DND-41 (cell line): ENCODE measurements at places on chromosomes 2 and 18.

DNA sequence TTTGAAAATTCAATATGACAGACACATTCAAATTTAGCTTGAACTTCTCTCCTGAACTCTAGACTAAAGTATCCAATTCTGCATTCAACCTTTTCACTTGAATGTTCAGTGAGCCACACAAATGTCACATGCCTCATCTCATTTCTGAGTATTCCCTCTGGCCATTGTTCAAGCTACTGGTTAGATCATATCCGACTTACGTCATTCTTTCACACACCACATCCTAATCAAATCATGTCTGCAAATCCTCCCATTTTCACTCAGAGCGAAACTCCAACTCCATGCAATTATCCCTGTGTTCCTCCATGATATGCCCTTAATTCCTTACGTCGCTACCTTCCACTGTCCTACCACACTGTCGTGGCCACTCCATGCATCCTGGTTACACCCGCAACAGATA, 425.1 kb downstream of the CBLN2 start:
- DNase-seq = no peak

GRCh38 chr2:68692511-68692910, 42.1 kb upstream of the ARHGAP25 start:
- no peak for DNase-seq

GRCh38 chr2:240234503-240234951, 94.1 kb upstream of the OTOS start:
- DNase-seq = no peak

DNA sequence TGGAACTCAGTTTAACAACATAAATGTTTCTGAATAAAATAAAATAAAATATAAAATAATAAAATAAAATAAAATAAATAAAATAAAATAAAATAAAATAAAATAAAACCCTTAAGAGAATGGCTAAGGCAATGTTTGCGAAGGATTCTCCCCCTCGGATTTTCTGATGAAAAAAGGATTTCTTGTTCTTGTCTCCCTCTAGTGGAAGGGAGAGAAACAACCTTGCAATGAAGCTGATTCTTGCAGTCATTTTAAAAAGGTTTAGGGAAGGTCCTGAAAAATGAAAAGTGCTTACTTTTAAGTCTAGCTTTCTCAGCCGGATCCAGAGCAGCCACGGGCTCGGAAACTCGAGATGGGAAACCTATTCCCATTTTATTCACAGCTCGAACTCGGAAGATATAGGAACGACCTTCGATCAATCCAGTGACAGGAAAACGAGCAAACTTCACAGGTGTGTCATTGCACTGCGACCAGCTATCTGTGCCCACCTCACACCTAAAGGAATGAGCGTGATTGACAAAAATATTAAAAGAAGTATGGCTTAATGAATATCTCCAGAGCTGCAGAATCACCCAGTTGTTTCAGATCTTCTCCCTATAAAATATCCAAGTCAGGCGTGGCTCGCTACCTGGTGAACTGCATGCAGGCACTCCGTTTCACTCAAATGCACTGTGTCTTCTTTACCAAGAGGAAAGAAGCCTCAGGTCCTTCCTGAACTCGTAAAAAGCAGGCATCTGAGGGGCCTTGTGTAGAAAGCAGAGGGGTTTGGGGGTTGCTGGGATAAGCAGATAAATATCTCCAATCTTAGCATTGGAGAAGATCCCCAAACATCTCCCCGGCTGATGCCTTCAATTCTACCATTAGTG, 68.1 kb downstream of the MYOM1 start:
- DNase-seq = no peak

DNA sequence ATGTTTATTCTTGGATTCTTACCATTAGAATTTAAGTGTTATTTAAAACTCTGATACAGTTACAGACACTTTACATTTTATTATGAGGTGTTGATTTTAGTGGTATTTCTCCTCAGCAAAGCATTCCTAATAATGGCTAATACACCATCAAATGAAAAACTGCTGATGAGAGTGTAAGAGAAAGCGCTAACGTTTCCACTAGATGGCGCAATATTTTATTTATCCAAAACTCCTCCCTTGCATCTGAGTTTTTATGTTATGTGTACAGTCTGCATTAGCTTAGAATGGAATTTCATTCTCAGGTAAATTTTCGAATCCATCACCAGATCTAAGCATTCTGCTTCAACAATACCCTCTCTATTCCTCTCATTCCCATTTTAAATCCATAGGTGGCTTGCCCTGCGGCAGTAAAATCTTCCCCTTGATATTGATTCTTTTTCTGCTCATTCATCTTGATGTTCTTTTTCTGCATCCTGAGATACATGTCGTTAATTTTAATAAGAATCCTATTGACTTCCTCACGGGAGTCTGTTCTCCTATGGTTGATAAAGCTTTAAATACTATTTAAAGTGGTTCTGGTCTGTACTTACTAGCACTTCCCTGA, 53.9 kb downstream of the PRKRA start:
- no peak for DNase-seq

DNA sequence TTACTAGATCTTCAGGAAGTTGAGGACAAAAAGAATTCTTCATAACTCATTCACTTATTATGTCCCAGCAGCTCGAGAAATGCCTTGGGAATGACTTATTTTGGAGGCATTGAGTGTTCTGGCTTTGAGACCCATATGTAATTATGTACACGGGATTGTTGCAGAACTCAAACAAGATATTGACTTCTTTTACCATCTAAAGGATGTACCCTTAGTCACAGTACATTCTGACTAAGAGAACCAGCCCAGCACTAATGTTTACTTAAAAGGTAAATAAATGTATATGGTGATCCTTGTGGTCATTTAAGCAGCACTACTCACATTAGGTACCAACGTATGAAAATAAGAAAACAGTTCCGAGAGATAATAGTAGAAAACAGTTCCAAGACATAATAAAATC, 268.9 kb downstream of the ADCYAP1 start:
- DNase-seq = no peak

- DNase-seq = no peak
These were observed 265.3 kb downstream of the CYP26B1 start for GRCh38 chr2:71882236-71882946.

- DNase-seq = no peak
These were observed 152.6 kb downstream of the AGPS start for GRCh38 chr2:177545143-177545542.

- DNase-seq = no peak
These were observed 141.3 kb downstream of the SEPTIN10 start for GRCh38 chr2:109472331-109472959.

DNA sequence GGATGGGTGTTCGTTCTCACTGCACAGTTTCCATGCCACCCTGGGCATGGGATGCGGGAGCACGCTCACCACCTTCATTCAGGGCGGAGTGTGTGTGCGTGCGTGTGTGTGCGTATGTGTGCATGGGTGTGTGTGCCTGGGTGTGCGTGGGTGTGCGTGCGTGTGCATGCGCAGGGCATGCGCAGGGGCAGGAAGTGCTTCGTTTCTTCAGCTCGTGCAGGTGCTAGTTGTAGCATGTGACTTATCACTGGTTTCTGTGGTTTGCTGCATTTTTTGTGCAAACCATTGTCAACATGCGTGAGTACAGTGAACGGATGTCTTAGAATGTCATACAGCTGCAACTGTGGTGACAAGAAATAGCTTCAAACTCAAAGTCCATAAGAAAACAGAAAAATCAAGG, 179.5 kb downstream of the PTGR3 start:
- DNase-seq = peak; percentile 29

DNA sequence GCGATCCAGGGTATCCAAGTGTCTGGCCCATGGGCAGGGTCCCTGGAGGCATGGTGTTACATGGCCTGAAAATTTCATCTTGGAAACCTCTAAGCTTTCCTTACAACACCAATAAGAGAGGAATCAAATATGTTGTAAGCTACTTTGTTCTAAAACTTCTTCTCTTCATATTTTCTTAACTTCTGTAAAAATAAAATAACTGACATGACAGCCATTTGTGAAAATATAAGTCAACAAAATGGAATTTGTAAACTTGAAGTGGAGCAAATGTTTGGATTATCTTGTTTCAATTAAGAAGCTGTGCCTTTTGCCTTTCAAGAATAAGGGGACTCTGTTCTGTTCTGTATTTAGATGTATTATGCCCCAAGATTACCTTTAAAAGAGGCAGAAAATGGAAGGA, 319.7 kb downstream of the LPIN1 start:
- no peak for DNase-seq

DNA sequence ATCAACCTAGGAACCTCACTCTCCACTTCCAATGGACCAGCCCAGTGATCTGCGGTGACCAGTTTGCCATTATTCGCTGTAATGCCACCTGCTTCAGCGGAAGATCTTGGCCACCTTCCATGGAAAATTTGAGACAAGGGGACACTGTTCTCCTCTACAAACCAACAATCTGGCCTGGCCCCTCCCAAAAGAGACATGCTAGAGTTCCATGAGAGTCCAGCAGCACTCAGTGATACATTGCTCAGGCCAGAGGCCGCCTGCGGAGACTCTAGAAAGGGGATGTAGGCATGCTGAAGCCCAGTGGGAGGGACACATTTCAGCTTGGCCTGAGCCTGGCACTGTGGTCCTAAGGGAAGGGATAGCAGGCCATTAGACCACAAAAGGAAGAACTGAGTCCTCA, 58.3 kb downstream of the COL6A3 start:
- no peak for DNase-seq

DNA sequence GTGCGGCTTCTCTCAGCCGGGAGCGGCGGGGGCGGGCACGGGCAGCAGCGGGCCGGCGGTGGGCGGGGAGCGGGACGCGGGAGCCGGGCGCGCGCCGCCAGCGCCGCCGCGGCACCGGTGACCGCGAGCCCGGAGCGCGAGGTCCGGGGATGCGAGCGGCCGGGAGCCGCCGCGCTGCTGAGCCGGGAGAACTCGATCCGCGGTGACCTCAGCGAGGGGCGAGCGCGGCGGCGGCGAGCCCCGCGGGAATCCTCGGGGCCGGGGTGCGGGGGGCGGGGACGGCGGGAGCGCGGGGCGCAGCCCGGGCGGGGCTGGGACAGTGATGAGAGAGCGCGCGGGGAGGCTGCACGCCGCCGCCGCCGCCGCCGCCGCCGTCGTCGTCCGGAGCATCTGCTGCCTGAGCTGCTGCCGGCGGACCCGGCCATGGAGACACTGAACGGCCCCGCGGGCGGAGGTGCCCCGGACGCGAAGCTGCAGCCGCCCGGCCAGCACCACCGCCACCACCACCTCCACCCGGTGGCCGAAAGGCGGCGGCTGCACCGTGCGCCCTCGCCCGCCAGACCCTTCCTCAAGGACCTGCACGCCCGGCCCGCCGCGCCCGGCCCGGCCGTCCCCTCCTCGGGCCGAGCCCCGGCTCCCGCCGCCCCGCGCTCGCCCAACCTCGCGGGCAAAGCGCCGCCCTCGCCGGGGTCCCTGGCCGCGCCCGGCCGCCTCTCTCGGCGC, at the start of gene MTCL1:
TSS of gene MTCL1 (plus strand) at position 319 of the 723 bp plus-strand sequence. CDS start at position 424, 105 bp downstream.
- DNase-seq = no peak

DNA sequence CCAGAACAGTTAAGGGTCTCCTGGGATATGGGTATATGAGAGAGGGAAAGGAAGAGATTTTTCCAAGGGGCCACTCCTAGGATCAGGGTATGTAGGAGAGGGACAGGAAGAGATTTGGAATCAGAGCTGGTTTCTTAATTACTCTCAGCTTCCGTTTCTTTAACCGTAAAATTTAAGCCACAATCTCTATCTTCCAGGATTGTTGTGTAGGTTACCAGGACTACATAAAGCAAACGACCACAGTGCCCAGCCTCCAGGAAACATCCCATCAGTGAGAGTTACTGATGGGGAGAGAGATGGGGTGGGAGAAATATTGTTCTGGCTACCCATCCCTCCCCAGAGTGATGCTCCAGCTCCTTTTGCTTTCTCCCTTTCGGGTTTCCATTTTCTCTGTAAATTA, 114.6 kb upstream of the THUMPD2 start:
- DNase-seq = no peak

GRCh38 chr18:69956665-69957620, 9.3 kb upstream of the CD226 start:
- DNase-seq = no peak

DNA sequence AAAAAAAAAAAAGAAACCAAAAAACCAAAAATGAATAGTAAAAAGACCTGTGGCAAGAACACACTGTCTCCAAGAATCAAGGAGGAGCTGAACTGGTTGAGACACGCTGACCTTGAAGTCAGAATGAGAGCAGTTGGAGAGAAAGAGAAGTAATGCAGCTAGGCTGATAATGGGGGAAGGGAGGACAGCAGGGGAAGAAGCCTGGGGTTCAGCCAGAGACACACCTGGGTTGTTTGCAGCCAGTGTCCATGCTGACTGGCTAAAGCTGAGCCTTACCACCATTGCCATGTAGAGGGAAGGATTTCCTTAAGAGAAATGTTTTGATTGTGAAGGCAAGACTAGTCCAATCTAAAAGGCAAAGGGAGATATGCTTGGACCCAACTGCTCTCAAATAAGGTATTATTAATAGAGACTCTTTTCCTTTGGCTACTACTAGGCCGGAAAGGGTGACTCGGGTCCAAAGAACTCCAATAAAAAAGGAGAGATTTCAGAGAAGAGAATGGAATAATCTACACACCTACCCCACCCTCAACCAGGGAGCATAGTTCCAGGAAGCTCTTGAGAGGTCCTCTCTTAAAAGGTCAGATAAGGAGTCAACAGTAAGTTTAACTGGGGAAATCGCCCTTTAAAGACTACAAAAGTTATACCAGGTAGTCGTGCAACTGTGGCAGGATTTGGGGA, 25.2 kb upstream of the REL start:
- DNase-seq = no peak

DNA sequence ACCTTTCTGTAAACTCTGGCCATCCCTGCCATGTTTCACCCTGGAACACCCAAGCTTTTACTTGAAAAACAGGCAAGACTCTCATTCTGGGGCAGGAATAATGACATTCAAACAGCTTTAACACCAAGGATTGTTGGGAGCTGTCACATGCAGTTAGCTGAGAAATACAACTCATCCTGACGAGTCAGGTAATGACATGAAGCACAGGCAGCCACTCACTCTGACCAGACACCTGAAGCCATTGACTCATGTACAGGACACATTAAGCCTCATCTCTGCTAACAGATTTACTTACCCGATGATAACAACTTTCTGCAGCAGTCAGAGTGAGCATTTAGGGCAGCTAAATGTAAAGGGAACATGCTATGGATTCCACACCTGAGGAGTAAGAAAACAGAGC, 163.1 kb upstream of the PGAP1 start:
- DNase-seq = no peak

DNA sequence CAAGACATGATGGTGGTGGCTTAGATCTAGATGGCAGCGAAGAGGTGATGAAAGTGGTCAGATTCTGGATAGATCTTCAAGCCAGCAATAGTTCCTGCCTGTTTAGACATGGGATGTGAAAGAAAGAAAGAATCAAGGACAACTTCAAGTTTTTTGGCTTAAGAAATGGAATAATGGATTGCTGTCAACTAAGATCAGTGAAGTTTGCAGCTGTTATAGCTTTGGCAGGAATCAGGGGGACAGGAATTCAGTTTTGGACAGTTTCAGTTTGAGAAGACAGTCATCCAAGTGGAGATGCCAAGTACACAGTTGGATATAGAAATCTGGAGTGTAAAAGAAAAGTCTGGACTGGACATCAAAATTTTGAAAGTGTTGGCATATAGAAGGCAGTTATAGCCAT, 283.7 kb upstream of the PKDCC start:
- DNase-seq = no peak

GRCh38 chr2:118502106-118502505, 345.3 kb downstream of the EN1 start:
- no peak for DNase-seq

- peak; percentile 33 for DNase-seq
These were observed 25.3 kb upstream of the SMAD7 start for GRCh38 chr18:48975817-48976649.

- peak; percentile 37 for DNase-seq
These were observed 411 bp downstream of the NARS1 start for GRCh38 chr18:57621246-57621604.

GRCh38 chr2:63983986-63984605, 35.1 kb downstream of the VPS54 start:
- no peak for DNase-seq

GRCh38 chr18:12516049-12516630, 108.4 kb downstream of the PRELID3A start:
- DNase-seq = no peak
